Hematopoietic multipotent progenitor cell treated with erythropoietin and hydrocortisone succinate and interleukin-3 and kit ligand, for 4 days (in vitro differentiated cells): ENCODE measurements at places on chromosomes 5 and 9.
A peak's percentile ranks its signal among the peaks of the same experiment; 100 is the strongest.

DNA sequence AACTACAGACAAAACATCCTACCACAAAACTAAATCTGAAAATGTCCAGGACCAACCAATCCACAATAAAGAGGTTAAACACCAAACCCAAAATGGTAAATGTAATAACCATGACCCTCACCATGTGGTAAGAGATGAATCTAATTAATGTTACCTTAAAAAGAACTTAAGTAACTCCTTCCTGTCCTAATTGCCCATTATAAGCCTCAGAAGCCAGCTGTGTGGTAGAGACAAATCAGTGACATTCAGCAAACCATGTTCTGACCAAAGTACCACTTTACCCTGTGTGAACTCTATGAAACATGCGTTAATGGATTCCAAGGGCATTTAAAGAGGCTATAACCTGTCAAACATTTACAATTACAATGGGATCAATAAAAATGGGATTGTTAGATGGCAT, 25.0 kb downstream of the LPAR1 start:
- no peak for DNase-seq

GRCh38 chr5:168939156-168939800, 360.1 kb upstream of the PANK3 start:
- DNase-seq: no peak

DNA sequence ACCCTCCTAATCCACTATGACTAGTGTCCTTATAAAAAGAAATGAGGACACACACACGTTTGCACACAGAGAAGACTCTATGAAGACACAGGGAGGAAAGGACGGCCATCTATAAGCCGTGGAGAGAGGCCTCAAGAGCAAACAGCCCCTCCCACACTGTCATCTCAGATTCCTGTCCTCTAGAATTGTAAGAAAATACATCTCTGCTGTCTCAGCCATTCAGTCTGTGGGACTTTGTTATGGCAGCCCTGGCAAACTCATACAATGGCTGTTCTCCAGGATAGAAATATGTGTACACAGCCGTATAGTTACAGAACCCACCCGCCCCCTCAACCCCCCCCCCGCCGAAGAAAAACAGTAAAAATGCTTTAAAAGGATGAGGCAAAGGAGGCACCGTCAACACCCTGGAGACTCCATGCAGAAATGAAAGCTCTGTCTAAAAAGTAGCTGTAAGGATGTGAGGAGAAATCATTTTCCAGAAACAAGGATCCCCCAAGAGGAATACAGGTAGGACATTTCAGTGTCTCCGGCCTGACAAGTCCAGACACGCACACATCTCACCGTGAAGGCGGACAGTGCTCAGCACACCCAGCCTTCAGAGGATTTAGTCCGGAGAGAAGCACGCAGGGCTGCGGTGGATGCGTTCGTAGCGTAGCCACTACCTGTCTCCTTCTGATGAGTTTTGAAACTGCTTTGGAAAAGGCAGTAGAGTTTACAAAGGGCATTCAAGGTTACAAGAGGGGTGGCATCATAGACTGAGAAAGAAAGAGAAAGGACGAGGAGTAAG, 110.8 kb upstream of the ERCC6L2 start:
- no peak for DNase-seq

- no peak for DNase-seq
These were observed 257.7 kb upstream of the KLF9 start for GRCh38 chr9:70672161-70672649.

DNA sequence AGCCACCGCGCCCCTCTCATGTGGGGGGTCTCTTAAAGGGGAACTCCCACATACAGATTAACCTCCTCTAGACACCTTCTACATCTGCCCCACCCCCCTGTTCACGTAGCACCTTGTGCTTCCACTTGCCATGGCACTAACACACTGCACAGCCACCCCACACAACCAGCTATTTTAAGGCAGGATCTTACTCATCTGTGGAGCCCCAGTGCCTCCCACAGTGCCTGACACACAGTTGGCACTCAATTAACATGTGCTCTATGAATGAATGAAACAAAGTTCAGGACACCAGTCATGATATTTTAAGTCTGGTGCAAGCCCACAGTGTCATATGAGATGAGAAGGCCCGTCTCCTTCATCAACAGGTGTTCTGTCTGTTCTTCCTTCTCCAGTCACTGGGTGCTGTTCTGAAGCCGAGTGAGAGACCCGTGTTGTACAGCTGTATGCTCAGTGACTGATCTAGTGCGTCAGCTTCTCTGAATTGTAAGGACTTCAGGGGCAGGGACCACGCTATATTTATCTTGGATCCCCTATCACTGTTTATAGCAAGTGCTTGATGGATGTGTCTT, 149.1 kb downstream of the TLE1 start:
- no peak for DNase-seq

DNA sequence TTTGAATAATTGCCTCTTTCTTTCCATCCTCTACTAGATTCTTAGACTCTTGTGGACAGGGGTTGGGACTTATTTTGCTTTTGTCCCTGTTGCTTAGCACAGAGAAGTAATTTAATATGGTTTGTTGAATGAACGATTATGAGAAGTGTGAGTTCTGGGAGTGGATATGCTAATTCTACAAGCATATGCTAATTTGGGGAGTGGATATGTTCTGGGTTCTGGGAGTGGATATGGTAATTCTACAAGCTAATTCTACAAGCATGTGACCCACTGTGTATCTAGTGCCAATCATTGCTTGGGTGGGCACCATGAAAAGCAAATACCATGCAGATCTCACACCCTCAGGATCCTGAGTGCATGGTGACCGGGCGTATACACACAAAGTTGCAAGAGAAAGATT, 181.8 kb upstream of the IL12B start:
- no peak for DNase-seq

DNA sequence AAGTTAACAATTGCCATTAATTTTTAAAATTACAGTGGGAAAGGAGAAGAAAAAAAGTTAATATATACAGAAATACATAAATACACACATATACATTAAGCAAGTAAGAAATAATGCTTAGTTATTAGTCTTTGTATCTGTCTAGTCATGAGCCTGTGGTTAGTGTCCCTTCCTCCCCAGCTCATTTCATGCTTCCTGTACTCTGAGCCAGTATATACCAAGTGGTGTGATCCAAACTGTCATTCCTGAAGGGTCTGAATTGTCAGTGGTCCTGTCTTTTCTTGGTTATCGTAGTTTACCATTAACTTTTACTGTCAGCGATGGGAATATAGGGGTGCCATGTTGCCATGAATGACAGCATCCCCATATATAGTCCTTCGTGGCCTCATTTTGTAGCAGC, 24.2 kb upstream of the STOM start:
- DNase-seq: peak; percentile 83

DNA sequence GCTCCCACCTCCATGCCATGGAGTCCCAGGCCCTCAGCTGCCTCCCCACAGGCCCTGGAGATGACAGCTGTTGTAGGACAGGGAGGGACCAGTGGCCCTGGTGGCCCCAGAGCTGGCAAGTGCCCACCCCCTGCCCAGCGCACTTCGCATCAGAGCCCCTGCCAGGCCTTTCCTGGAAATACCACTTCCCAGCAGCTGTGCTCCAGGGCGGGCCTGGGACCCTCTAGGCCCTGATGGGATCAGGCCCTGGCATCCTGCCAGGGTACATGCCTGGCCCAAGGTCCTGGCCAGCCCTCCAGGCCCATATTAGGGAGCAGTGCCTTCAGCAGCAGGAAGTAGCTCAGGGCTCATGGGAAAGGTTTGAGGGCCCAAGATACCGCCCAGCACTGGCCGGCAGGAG, 2.5 kb downstream of the KCNT1 start:
- DNase-seq: no peak

GRCh38 chr5:17402289-17403121, 95.5 kb upstream of the TAF11L2 start:
- no peak for DNase-seq

DNA sequence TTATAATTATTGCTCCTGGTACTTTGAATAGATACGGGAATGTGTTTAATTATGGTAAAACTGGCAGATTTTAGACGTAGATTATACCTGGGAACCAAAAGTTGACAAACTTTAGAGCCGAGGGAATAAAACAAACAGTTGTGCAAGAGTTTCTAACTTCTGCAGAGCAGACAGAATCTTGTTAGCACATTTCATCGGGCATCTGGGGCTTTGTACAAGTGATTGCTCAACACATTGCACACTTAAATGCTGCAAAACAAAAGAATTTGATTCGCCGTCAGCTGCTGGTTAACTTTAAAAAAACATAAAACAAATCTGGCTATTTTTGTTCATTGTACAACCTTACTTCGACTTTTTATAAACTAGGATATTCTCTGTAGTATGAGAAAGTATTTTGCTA, 398.1 kb downstream of the MAN2A1 start:
- DNase-seq: no peak

DNA sequence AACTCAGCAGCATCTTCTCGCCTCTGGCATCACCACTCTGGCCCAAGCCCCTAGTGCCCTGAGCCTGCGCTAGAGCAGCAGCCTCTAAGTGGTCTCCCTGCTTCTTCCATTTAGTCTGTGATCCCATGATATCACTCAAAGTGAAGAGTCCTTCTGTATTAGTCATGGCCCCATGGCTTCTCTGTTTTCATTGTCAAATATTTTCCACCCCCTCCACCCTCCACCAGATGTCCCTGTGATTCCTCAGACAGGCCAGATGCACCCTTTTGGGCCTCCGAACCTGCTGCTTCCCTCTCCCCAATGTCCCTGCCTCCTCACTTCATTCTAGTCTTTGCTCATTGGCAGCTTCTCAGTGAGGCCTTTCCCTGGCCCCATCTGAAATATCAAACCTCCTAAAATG, 299.2 kb downstream of the SPOCK1 start:
- DNase-seq: no peak

DNA sequence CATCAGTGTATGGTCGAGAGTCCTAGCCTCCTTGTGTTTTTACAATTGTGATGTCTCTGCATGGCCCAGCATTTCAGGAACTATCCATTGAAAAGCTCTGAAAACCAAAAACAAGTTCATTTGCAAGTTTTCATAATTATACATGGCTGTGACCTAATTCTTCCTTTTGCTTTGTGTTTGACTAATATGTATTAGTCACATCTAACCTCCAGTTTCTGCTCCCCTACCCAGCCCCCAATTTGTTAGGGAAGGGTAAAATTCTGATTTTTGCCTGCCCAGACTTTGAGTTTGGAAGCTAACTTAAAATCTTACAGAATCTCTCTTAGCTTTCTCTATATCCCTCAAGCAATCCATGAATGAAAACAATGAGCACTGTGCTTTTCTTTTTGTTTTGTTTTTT, 128.2 kb upstream of the SEMA6A start:
- no peak for DNase-seq

DNA sequence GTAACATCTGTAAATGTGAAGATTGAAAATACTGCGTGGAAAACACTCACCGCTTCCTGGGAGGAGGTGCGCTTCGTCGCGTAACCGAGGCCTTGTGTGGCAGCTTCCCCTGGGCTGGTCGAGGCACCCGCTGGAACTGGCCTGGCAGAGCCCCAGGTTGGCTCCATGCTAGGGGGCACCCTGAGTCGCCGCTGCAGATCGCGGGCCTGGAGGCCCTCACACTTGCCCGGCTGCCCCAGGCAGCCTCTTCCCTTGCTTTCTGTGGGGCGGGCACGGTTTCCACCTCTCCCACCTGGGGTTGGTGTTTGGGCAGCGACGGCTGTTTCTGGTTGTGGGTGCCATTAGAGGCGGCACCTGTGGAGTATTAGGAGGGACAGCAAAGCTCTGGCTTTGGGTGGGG, 852 bp downstream of the ZNF354C start:
- DNase-seq: no peak

GRCh38 chr5:159208514-159209437, 577 bp downstream of the RNF145 start:
- DNase-seq: peak; percentile 60

- no peak for DNase-seq
These were observed 116.6 kb downstream of the KLHL3 start for GRCh38 chr5:137619191-137619870.

DNA sequence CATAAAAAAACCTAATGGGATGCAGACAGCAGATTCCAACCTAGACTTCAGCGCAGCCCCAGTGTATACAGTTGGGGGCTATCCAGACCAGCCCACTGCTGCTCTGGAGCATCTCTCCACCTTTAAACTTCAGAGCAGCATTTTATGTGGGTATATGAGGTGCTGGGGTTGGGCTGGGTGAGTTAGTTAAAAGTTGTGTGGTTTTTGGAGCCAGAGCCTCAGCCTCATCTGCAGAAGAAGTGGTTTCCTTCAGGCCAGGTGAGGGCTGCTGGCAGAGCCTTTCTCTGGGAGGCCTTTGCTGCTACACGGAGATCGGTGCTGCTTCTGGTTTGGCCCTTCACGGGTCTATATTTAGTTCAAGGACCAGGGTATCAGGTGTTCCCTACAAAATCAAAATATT, 228.3 kb downstream of the PDZD2 start:
- no peak for DNase-seq

DNA sequence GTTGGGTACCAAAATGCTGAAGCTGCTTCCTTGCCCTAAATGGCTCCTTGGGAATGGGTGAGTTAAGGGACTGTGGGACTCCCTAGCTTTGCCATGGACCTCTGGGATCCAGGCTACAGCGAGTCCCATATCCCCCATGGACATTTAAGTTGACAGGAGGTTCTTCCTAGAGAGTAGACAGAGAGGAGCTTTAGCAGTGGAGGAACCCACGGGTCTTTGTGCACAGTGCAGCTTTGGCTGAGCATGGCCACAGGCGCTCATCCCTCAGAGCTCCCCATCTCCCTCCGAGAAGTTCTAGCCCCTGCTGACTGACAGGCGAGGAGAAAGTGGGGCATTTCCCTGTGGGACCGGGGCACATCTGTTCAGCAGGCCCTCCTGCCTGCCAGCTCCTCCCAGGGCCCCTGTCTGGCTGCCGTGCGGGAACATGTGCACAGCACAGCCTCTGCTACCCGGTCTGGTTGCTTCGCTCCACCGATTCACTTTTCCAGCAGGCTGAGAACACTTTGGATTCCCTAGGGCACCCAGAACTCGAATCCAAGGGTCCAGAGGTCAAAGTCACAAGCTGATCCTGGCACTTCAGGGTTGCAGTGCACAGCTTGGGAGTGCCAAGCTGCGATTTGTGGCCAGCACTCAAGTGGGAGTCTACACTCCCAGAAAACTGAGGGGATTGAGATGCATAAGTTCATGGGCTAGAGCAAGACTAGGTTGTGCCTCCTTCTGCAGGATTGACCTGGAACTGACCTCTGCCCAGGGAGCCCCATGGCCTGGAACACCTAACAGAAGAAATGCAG, 40.6 kb upstream of the DMRTA1 start:
- DNase-seq: no peak

DNA sequence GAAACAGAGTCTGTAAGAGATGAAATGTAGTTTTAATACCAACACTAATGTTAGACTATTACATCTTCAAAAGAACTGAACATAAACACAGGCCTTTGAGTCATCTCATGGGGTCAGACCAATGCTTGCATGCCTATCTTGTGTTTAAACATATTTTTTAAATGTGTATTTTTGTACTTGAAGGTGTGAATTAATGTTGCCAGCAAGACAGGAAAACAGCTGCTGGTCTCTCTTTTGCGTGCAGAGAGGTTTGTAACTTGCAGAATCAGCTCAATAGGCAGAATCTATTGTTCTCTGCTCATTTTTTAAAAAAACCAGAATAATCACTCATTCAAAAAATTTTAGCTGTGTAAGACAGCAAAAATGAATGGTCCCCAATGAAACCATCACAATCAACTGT, 180.2 kb downstream of the ALDH1A1 start:
- DNase-seq: no peak

GRCh38 chr9:95003689-95004410, 277.4 kb downstream of the AOPEP start:
- DNase-seq: peak; percentile 62
